ENCODE measurements at places on chromosomes 3 and 15. TPM values are rescaled to one million over a fixed set of nuclear protein-coding genes. Genes with fewer than 3 reads are reported as not detected.

The GOLGA8K gene
- total RNA-seq: 0.32 TPM

The PPIB gene
- total RNA-seq: 202 TPM

The SEMA3B gene
- total RNA-seq: 1.7 TPM

The SPATA12 gene
- total RNA-seq: not detected

The SERPINI2 gene
- total RNA-seq: not detected

The GOLGA8Q gene
- total RNA-seq: 1.4 TPM

The KBTBD12 gene
- 0.50 TPM for total RNA-seq
